Epithelial cell of proximal tubule (primary cell): ENCODE measurements at places on chromosomes 4 and X. TPM values are rescaled to one million over a fixed set of nuclear protein-coding genes. Genes with fewer than 3 reads are reported as not detected.

Gene GLOD5
- not detected in 2 replicates for total RNA-seq

Gene SRPX2
- 7.2 and 29.5 TPM in 2 replicates for total RNA-seq

Gene HTN1
- not detected in 2 replicates for total RNA-seq

Gene CXCL5
- total RNA-seq = 32.3 and 79.5 TPM in 2 replicates

Gene CASP6
- 59.7 and 74.7 TPM in 2 replicates for total RNA-seq

Gene TMEM156
- 2.3 and 9.1 TPM in 2 replicates for total RNA-seq

Gene TMEM154
- total RNA-seq = 11.8 and 21.9 TPM in 2 replicates

Gene CFI
- total RNA-seq = 2.6 and 5.8 TPM in 2 replicates
